ENCODE measurements at places on chromosomes 2 and 18. TPM values are rescaled to one million over a fixed set of nuclear protein-coding genes. Genes with fewer than 3 reads are reported as not detected.

NETO1 gene
- total RNA-seq, result under 0.01 TPM

DNA sequence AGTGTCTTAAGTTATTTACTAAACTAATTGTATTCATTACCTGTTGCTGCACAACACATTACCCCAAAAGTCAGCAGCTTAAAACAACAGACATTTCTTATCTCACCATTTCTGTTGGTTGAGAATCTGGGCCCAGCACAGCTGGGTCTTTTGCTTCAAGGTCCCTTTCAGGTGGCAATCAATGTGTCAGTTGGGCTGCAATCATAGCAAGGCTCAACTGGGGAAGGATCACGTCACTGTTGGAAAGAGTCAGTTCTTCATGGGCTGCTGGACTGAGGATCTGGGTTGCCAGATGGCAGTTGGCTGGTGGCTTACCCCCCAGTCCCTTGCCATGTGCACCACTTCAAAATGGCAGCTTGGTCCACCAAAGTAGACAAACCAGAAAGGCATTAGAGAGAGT is 261.2 kb downstream of the SUCLG1 start:
- H3K36me3 ChIP-seq, result no peaks in the 10 kb centered on the region
- no peak overlapping the region for H3K4me3 ChIP-seq
- no peaks in the 10 kb centered on the region for H3K4me1 ChIP-seq
- no peaks in the 10 kb centered on the region for H3K27me3 ChIP-seq

HSPE1 gene
- total RNA-seq, result 23.5 TPM

DNA sequence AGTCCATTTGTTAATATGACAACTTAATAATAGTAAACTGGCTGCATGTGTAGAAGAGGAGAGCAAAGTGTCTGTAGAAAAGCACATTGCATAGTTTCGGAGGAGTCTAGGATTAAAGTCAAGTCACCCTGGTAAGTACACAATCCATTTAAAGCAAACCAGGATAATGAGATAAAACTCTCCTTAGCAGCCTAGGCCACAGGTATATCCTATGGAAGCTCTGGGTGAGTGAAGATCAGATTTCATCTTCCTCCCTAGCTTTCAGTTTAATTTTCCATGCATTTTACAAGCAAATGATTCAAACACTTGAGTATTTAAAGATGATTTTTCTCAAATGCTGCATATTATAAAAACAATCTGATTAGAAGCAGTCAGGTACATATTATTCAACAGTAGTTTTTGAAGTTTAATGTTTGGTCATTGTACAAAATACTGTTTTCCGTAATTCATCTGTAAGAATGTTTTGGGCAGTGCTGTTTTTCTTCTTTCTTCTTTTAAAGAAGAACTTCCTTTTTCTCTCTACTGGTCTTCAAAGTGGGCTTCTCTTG is 10.2 kb downstream of the CERS6 start:
- no peak for DNase-seq
- no peaks in the 10 kb centered on the region for H3K27me3 ChIP-seq
- peaks cover 11% of the 10 kb centered on the region for H3K4me1 ChIP-seq
- no peak overlapping the region for H3K27ac ChIP-seq
- H3K4me3 ChIP-seq, result no peak overlapping the region
- no peaks in the 10 kb centered on the region for H3K36me3 ChIP-seq

DSG3 gene
- total RNA-seq, result 1.4 TPM

GRCh38 chr18:59268721-59269562 is 4.3 kb downstream of the RAX start:
- peak; percentile 90 for DNase-seq
- no peaks in the 10 kb centered on the region for H3K4me1 ChIP-seq
- no peak overlapping the region for H3K4me3 ChIP-seq
- H3K27ac ChIP-seq, result no peak overlapping the region
- H3K27me3 ChIP-seq, result peaks cover 98% of the 10 kb centered on the region

- H3K36me3 ChIP-seq, result no peaks in the 10 kb centered on the region
- no peaks in the 10 kb centered on the region for H3K27me3 ChIP-seq
- H3K4me3 ChIP-seq, result peak overlapping the region; percentile 92
- H3K27ac ChIP-seq, result no peak overlapping the region
- DNase-seq, result peak; percentile 67
- peaks cover 30% of the 10 kb centered on the region for H3K4me1 ChIP-seq
Measured at GRCh38 chr18:51194604-51195003, 2.9 kb downstream of the MEX3C start.

- H3K27ac ChIP-seq, result no peak overlapping the region
- no peak overlapping the region for H3K4me3 ChIP-seq
- H3K27me3 ChIP-seq, result no peaks in the 10 kb centered on the region
- DNase-seq, result no peak
- H3K36me3 ChIP-seq, result no peaks in the 10 kb centered on the region
Measured at GRCh38 chr18:70683263-70683662, 394.4 kb downstream of the SOCS6 start.

KCNS3 gene
- 2.7 TPM for total RNA-seq

- H3K4me1 ChIP-seq, result peaks cover 30% of the 10 kb centered on the region
- DNase-seq, result peak; percentile 70
- no peaks in the 10 kb centered on the region for H3K27me3 ChIP-seq
- no peak overlapping the region for H3K4me3 ChIP-seq
- peak overlapping the region; percentile 74 for H3K27ac ChIP-seq
Measured at GRCh38 chr18:36354989-36355388, 57.5 kb downstream of the FHOD3 start.

DNA sequence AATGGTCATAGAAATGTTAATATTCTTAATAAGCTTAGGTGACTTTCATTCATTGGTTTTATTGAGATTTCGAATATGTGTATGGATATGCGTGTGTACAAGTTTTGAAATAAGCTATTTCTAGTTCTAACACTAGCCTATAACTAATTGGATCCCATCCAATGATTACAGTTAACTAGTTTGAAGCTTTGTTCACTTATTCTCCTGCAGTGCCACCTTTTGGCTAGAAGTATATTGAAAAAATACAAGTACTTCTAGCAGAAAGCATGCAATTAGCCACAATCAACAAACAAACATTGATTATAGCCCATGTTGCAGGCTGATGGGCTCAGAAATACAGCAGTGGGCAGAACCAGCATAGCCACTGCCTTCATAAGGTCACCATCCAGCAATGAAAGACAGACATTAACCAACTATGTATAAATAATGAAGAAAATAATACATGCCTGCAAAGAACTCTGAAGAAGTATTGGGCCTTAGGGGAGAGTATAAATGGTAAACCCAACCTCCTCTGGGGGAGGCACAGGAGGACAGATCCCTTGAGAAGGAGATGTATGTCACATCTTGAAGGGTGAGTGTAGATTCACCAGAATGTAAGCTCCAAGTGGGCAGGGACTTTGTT is 5.1 kb upstream of the PIEZO2 start:
- no peak for DNase-seq
- peaks cover 9% of the 10 kb centered on the region for H3K4me1 ChIP-seq
- H3K4me3 ChIP-seq, result no peak overlapping the region

DNA sequence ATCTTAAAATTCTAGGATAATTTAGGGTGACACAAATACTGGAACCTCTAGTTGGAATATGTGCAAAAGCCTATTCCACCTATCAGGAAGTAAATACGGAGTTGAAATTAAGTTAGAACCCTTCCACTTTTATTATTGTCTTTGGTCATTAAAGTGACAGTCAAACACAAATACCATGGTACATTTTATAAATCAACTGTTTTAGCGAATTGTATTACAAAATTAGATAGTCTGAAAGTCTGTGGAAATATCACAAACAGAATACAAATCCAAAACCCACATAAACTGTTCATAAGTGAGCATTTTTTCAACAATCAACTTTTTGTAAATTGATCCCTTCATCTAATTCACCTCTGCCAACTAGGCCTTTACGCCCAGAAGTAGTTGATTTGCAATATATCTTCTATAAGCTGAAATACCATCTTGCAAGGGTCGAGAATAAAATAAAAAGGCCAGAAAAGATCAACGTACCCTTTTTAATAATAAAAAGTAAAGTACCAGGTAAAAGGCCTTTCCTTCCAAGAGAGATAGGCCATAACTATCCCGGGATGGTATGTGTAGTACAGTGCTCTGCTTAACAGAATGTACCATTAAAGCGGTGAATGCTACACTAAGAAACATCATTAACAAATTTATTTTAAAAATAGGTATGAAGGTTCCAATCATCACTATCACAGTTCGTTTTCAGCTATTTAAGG is 1.3 kb downstream of the USP34 start:
- H3K36me3 ChIP-seq, result peaks cover 5% of the 10 kb centered on the region
- peak overlapping the region; percentile 73 for H3K27ac ChIP-seq
